IPS-NIHi11 (cell line): ENCODE measurements at places on chromosomes 5 and 9.

DNA sequence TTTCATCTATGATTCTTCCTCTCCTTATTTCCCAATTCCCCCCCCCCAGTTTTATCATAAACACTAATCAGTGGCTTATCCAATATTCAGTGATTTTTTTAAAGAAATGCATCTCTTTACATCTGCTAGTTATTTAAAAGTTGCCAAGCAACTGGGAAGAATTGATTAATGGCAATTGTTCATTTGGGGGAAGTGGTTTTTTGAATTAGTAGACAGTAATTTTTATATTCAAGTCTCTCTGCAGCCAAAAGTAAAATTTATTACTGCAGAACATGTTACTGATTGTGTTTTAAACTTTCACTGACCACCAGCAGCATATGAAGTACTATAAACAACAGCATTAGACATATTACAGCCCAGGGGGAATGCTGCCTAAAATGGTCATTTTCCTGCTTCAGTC, 308.8 kb upstream of the NREP start:
- no peak for DNase-seq

DNA sequence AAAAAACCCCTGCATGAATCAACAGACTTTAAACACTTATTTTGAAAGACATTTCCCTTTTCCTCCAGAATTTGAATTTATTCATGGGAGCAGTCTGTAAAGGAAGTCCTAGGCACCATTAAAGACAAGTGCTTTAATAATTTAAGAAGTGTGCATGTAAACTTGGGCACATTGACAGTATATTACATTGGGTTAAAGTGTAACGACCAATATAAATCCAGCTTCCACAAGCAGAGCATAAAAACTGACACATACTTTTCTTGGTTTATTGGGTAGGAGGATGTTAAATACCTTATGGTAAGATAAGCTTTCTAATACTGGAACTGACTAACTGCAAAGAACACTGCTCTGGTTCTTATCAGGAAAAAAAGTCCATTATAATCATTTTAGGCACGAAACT, 1.2 kb upstream of the ENTREP1 start:
- no peak for DNase-seq

DNA sequence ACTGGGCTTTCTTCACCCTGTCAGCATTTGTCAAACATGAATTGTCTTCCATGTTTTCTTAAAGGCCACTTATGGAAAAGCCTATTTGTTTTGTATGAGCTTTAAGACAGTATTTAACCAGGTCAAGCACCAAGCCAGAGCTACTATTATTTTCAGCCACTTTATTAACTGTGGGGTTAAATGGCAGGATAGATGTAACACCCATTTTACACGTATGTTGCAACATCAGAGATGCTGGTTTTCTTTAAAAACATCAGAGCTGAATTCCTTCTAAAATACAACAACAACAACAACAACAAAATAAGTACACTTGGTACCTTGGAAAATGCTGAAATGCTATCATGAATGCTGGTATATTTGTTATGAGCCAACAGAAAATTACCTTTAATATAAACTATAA, 13.6 kb downstream of the ARRDC3 start:
- DNase-seq, result no peak

GRCh38 chr9:100595391-100596199, 17.7 kb downstream of the CAVIN4 start:
- DNase-seq, result peak; percentile 51

GRCh38 chr9:129322641-129323375, 144.7 kb upstream of the IER5L start:
- DNase-seq, result no peak
